ENCODE measurements at places on chromosomes 13 and 19.

DNA sequence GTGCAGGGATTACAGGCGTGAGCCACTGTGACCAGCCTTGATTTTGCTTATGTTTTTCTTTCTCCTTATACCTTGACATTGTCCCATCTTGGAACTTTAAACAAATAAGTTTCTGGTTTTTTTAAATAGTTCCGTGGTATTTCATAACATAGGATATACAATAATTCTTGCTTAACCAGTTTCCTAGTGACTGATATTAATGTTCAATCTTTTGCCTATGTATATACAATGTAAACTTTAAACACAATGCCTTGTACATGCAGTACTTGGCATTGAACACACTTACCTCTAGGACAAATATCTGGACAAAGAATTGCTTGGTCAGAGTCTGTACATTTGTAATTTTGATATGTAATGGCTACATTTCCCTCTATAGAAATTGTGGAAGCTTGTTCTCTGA is 24.4 kb upstream of the SPACA4 start:
- DNase-seq: no peak

- no peak for DNase-seq
Observed at GRCh38 chr19:33391631-33392249, 18.2 kb downstream of the CEBPG start.

GRCh38 chr19:35901854-35902661 is at the start of gene HCST:
Gene HCST (plus strand): TSS chr19:35902529. CDS start chr19:35902594, 65 bp downstream.
- DNase-seq: no peak

DNA sequence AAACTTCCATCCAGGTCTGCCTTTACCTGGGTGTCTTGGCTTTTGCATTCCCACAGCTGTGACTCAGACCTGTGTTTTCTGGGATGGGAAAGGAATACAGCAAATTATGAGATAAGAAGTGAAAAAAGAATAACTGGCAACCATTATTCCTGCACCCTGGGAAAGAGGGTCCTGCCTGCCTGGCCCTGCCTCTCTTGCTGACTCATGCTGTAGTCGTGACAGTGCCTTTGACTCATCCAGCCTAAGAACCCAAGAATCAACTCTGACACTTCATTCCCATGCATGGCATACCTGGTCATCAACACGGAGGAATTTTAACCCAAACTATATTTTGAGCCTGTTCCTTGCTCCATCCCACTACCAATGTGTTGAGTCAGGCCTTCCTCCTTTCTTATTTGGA is 185.4 kb upstream of the SERP2 start:
- no peak for DNase-seq

DNA sequence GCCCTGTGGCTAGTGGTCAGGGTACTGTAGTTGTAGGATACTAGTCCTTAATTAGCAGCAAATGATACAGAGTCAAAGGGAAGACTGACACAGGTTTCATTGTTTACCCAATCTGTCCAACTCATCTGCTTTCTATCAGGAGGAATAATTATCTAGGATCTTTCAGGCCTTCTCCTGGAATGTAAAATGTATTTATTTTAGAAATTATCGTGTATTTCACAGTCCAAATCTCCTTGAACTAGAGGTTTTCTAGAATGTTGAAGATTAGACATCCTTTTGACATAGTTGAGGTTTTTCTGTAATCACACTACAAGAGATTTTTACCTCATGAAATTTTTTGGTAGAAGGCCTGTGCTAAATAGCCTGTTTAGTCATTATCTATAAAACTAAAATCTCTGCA is 1694.8 kb upstream of the PCDH20 start:
- DNase-seq: no peak

DNA sequence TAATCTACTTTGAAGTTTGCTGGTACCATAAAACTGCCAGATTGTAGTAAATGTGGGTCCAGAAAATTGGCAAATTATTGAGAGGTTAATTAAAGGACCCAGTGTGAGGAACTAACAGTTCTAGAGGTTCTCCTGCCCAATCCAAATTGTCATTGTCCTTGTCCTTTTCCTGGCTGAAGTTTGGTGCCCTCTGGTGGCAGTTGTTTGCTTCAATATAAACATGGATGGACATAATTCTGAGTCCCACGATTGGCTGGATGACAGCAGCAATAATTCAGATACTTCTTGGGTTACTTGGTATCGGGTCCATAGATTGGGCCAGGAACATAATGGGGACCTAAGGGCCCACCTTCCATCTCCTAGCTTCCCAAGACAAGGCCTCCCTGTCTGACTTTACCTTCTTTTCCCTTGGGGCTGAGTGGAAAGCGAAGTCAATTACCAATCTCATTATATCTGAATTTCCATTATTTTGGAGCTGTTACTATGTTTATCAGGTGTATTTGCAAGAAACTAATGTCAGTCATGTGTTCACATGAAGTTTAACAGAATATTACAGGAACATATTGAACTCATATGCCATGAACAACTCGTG is 33.8 kb upstream of the GARRE1 start:
- DNase-seq: peak; percentile 17

DNA sequence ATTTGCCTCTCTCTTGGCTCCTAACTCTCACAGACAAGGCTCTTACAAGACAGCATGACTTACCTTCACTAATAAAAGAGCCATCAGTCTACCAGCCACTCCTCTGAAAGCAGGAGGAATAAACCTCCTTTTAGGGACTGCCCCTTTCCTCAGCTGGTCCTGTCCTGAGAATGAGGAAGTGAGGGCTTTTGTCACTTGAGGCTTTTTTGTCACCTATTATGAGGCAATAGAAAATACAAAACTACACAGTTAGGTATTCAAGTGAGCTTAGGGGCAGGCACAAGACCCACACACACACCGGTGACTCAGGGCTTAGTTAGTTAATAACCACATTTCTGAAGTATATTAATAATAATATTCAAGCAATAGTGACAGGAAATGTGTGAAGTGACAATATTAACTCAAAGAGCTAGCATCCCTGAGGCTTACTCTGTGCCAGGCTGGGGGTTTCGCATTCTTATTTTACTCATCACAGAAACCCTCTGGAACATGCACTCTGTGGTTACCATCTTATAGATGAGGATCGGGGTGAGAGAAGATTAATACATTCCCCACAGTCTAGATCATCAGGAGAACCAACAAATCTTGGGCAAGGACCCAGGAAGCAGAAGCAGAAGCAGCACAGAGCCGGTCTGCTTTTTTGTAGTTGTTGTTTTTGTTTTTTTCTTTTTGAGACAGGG is 379.9 kb downstream of the LIG4 start:
- DNase-seq: no peak

- DNase-seq: no peak
Observed at GRCh38 chr13:105083992-105084391, 1451.5 kb downstream of the EFNB2 start.

DNA sequence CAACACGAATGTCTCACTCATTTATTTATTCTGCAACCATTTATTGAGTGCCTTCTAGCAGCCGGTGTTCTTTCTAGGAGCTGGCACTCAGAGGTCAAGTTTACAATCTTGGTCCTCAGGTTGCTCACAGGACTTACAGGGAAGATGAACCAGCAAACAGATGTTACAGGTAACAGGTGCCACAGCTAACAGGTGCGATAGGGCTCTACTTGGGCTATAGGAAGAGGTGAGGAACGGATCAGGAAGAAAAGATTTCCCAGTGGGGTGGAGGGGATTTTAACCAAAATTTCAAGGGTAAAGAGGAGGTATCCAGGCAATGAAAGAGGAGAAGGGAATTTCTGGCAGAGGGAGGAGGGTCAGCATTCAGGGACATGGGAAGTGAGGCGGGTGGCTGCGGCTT is 87.3 kb upstream of the FARP1 start:
- DNase-seq: no peak

- DNase-seq: no peak
Observed at GRCh38 chr13:33206425-33206824, 79.1 kb downstream of the STARD13 start.

GRCh38 chr19:14830702-14831101 is 4.3 kb downstream of the OR7A5 start:
- DNase-seq: no peak

DNA sequence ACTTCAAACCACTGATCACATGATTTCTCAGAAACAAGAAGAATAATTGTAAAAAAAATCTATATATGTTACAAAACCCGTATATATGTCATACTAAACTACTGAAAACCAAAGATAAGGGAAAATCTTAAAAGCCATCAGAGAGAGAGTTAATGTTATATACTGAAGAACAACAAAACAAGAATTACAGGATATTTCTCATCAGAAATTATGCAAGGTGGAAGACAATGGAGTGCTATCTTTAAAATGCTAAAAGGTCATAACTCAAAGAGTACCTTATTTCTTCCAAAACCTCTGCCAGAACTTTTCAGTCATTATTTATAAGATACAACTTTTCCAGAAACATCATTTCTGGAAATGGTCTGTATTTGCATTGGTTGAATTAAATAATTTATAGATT is 256.8 kb downstream of the RBM26 start:
- DNase-seq: no peak

- no peak for DNase-seq
Observed at GRCh38 chr13:24627090-24627714, 53.0 kb upstream of the ATP12A start.

DNA sequence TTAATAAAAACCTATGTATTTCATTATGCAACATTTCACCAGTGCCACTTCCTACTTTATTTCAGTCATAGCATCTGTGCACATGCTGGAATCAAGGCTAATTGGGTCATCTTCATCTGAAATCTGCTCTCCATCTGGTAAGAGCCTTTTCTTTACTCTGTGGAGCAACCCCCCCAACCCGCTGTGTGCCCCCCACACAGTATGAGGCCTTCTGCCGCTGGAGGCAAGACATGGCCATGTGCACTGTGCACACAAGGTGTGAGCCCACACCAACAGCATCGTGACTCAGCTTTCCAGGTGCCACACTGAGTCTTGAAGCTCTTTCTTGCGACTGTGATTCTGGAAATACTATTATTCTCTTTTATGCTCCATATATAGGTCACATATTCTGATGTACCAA is 471.0 kb downstream of the TBC1D4 start:
- no peak for DNase-seq

DNA sequence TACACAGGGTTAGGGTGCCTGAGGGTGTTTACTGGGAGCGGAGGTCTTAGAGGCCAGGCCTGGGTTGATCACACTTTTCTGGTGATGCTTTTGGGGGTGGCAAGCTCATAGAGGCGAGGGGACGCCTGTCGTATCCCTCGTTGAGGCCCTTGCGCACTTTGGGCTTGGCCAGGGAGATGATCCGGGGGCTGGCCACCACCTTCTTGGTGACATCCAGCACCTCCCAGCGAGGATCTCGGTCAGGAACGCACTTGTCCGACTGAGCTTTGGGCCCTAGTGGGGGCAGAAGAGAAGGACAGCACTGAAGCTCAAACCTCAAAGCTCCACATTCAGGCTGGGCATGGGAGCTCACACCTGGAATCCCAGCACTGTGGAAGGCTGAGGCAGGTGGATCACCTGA is 17.6 kb upstream of the MIER2 start:
- no peak for DNase-seq

DNA sequence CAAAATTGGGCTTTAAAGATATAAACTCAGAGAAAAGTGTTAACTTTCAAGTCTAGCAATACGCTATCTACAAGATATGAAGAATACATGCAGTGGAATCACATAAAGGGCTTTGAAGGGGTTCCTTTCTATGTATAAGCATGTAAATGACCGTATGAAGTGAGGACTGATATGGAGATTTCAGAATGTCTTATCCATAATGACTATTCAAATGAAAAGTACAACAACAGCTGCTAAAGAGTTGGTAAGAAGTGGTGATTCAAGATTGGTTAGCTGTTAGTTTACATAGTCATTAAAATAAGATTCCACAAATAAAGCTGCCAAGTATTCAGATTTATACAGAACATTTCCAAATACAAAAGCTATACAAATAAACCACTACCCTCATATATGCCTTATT is 153.4 kb upstream of the STARD13 start:
- no peak for DNase-seq

DNA sequence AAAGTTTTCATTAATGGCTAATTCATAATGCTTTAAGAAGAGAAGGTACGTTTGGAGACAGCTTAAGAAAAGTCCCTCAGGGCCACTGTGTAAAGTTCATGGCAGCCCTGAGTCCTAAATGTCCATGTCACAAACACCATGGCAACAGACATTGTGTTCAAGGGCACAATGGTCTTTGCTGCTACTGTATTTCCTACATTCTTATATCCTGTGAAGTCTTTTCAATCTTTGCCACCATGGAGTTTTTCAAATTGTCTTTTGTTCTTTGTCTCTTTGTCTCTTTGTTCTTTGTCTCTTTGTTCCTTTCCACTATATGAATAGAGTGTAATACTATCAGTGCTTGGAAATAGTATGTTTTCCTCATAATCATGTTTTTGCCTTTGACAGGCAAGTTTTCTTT is 178.8 kb downstream of the VWA8 start:
- DNase-seq: no peak

- DNase-seq: no peak
Observed at GRCh38 chr13:32911506-32911905, 104.7 kb upstream of the KL start.

GRCh38 chr13:40318366-40318765 is 348.1 kb downstream of the FOXO1 start:
- no peak for DNase-seq

DNA sequence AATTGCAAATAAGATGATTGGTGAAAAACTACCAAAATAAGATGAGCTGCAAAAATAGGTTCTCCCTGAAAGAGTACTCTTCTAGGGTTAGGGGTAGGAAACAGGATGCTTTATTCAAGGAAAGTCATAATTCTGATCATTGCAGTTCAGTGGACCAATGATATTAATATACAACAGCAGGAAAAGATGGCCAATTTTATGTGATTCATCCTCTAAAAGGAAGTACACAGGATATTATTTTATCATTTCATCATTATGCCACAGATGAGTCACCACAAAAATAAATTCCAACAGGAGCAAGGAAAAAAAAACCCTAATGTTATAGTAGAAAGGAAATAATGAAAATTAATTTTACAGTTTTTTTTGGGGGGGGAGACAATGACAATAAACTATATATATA is 205.0 kb downstream of the NALCN start:
- no peak for DNase-seq

- no peak for DNase-seq
Observed at GRCh38 chr19:57515255-57515654, 11.9 kb upstream of the ZNF549 start.

DNA sequence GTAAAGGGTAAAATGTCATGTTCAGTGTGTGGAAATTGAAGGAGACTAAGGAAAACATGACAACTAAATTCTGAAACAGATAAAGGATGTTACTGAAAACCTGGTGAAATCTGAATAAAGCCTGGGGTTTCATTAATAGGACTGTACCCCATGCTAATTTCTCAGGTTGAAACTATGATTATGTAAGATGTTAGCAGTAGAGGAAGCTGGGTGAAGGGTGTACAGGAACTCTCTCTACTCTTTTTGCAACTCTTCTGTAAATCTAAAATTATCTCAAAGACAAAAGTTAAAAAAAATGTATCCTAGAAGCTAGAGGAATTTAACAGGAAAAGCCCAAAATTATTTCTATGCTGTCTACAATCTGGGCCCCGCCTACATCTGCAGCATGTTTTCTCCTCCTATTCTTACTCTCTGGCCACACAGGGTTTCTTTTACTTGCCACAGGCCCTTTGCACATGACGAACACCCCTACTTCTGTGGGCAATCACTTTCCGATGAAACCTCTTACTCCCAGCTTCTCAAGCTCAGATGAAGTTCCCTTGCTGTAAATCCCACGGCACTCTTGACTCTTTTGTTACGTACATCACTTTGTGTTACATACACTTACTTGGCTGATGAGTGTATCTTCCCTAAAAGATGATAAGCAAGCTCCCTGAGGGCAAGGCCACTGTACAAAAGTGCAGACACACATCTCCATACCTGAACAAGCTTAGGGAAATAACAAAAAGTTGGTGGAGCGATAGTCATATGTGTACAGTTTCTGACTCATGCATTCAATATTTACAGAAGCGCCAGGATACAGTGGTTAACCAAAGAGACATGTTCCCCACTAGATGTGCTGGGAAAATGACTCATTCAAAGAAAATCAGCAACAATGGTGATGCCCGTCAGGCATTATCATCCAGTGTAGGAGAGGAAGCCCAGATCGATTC is 32.6 kb downstream of the RUBCNL start:
- no peak for DNase-seq

All from activated CD8-positive, alpha-beta memory T cell treated with anti-CD3 and anti-CD28 coated beads for 4 hours (primary cell).